Activated CD8-positive, alpha-beta memory T cell treated with anti-CD3 and anti-CD28 coated beads for 4 hours (primary cell): ENCODE measurements at places on chromosomes 1 and 21.

DNA sequence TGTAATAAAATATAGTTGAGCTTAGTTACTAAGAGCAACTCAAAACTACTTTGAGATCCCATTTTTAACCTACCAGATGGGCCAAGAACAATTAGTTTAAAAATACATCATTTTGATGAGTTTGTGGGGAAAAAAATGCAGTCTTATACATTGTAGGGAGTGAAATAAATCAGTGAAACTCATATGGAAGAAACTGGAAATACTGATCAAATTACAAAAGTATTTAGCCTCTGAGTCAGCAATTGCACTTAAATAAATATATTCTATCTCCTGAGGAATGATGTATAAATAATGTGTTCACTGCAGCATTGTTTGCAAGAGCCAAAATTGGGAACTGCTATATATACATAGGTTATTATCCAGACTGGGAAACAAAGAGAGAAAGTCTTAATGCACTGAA lies 4.6 kb upstream of the SMCP start:
- no peak for DNase-seq

GRCh38 chr1:184648856-184649201 lies 105.8 kb downstream of the EDEM3 start:
- no peak for DNase-seq

GRCh38 chr1:178639326-178639725 lies 85.7 kb upstream of the RALGPS2 start:
- no peak for DNase-seq

GRCh38 chr1:48873944-48874343 lies 97.3 kb upstream of the BEND5 start:
- no peak for DNase-seq

GRCh38 chr1:184060316-184060715 lies 8.8 kb downstream of the TSEN15 start:
- DNase-seq: no peak

GRCh38 chr1:36836916-36837315 lies 197.4 kb downstream of the GRIK3 start:
- no peak for DNase-seq

GRCh38 chr1:157384258-157384657 lies 168.1 kb downstream of the FCRL5 start:
- no peak for DNase-seq

DNA sequence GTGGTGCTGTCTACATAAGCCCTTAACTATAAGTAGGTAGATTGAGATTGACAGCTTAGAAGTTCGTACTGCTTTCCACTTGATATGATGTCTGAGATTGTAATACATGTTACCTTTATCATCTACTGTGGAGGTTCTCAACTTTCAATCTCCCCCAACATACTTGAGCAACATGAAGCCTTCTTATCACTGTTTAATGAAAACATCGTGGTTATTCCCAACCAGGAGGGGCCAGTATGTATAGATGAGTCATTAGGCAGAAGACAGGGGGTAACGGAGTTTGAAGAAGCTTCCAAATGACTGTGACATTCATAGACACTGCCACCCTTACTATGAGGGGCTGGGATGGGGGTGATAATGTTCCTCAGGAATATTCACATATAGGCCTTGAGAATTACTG lies 36.0 kb downstream of the CENPF start:
- DNase-seq: no peak

DNA sequence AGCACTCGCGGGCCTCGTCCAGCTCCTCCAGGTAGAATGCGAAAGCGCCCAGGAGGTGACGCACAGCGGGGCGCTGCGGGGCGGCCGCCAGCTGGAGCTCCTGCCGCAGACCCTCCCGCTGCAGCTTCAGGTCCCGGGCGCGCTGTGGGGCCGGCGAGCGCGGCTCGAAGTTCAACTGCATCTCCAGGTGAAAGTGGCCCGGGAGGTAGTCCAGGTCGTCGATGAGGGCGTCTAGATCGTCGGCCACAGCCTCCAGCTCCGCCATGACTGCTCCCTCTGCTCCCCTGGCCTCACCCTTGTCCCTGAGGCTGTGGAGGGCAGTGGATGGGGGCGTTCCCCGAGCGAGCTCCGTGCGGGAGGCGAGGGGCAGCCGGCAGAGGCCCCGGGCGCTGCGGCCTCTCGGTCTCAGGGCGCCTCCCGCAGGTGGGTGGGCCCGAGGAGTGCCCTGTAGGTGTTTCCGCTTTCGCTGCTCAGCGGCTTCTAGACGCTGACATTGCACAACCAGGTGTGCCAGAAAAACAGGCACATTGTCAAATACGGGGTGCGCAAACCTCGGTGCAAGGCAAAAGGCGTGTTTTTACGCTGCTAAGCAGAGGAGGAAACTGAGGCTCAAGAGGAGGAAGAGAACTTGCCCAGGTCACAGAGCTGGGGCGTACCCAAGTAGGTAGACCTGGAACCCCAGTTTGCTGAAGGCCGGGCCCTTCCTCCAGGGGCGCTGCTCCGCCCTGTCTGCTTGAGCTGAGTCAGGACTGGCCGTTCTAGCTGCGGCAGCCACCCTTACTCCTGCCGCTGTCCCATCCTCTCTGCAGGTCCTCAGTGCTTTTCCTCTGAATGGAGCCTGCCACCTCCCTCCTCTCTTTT lies at the start of gene TTC22:
TSS of gene TTC22 (minus strand) at position 425 of the 861 bp plus-strand sequence. CDS start at position 265, 160 bp downstream.
- peak; percentile 44 for DNase-seq

DNA sequence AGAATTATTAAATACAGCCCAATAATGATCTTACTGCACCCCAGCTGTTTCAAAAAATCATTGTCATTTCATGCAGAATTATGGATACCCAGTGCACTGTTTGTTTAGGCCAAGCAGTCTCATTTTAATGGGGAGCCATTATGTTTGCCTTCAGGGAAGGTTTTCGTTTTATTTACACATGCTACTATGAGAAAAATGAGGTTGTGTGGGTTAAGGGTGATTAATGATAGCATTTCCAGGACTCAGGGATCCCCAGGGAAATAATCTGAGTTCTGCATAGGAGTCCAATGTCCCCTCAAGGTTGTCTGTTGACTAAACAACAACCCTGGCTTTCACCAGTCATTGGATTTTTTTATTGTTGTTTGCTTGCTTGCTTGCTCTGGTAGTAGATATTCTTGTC lies 71.0 kb upstream of the ZP4 start:
- DNase-seq: no peak
